HCT116 (cell line): ENCODE measurements at places on chromosomes 13 and 19. TPM values are rescaled to one million over a fixed set of nuclear protein-coding genes. Genes with fewer than 3 reads are reported as not detected.

ZNF729 gene
- total RNA-seq = not detected

- no peak for DNase-seq
Measured at GRCh38 chr13:24505756-24506155, 6.8 kb downstream of the PARP4 start.

- DNase-seq = no peak
Measured at GRCh38 chr19:18119717-18120105, 22.1 kb downstream of the MAST3 start.

GRCh38 chr13:36696410-36697010, 22.7 kb downstream of the SERTM1 start:
- DNase-seq = no peak

DNA sequence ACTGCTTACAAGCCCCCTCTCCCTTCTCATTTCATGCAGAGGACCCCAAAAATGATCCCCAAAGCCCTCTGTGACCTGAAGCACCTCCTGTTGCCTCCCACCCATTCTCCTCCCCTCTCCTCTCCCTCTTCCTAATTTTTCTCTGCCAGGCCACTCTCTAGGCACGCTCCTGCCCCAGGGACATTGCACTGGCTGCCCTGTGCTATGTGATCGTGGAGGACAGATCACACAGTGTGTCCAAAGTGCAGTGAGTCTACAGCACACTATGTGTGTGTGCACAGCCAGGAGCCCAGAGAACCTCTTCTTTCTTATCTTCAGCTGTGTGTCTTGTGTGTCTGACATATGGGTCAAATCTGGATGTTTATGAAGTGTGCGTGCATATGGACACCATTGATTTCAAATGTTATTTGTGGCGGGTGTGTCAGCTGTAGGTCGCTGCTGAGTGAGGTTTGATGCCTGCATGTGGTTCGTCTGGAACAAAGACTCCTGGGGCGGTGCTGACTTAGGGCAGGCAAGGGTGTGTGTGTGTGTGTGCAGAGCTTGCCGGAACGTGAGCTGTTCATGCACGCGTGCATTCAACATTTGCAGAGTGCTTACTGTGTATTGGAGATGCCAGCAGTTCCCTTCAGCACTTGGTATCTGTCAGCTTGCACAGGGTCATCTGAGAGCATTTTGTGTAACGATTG, 2.1 kb upstream of the KLHL26 start:
- no peak for DNase-seq

DNA sequence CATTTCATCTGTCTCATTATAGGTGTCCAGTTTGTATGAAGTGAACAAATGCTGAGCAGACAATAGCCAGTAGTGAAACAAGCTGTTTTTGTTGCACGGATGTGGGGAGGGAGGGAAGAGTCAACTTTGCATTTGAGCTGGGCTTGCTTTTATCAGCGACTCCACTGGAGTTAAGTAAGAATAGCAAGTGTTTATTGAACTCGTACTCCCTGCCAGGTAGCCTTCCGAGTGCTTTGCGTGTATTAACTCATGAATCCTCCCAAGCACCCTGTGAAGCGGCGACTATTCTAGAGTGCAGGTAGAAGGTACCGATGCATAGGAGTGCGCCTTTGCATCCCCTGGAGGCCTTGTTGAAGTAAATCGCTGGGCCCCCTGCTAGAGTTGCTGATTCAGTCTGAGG, 4.7 kb upstream of the ZNF444 start:
- DNase-seq = no peak

DNA sequence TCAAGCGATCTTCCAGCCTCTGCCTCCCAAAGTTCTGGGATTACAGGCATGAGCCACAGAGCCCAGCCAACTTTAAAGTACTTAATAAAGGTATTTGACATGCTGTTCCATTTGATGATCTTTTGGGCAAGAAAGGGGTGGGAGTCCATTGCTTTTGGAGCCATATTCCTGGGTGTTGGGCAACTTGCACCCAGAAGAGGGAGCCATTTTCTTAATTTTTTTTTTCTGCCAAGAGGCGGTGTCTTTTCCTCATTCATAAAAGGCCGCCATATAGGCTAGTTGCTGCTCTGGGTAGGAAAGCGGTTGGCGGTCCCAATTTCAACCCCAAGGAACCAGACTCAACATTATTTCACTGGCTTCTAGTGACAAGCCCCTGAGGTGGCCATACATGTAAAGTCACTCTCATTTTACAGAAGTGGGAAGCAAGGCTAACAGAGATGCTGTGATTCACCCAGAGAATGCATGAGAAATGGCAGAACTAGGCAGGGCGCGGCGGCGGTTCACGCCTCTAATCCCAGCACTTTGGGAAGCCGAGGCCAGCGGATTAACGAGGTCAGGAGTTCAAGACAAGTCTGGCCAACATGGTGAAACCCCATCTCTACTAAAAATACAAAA, 139.6 kb downstream of the CACNA1A start:
- DNase-seq = peak; percentile 51

CYP4F11 gene
- 17.9 TPM for total RNA-seq

- no peak for DNase-seq
Measured at GRCh38 chr13:44955406-44955805, 33.9 kb downstream of the NUFIP1 start.

DNA sequence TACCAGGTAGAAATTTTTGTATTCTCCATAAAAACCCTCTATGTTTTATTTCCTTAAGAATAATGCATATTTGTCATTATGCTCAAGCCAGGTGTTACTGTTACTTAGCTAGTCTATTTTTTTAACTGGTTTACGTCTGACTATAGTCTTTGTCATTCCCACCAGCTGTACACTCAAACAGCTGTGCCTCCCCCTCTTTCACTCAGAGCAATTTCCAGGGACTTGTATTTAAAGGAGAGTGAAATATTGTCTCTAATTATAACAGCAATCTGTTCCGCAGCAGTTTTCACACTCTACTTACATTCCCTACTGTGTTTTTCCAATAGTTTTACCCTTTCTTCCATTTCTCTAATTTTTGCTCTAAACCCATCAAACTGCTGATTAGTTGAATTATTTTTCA, 813.6 kb upstream of the MIR17HG start:
- DNase-seq = no peak

GRCh38 chr19:48686088-48686487, 9.7 kb upstream of the FUT2 start:
- no peak for DNase-seq

GRCh38 chr13:66322936-66323335, 907.2 kb downstream of the PCDH9 start:
- no peak for DNase-seq

DNA sequence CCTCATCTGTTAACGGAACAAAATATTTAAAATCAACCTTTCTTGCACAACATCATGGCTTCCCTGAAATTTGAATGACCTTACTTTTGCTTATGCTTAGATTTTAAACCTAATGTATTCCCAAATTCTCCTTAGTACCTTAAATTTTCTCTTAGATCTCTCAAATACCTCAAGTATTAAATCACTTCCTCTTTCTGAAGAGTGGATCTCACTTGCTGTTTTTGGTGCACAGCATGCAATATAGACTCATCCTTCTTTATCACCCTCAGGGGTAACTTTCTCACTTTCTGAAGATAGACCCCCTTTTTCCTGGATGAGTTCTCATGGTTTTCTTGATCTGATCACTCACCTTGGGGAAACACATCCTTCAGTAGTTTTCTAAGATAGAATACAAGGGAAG, 871.7 kb downstream of the DACH1 start:
- DNase-seq = no peak

DNA sequence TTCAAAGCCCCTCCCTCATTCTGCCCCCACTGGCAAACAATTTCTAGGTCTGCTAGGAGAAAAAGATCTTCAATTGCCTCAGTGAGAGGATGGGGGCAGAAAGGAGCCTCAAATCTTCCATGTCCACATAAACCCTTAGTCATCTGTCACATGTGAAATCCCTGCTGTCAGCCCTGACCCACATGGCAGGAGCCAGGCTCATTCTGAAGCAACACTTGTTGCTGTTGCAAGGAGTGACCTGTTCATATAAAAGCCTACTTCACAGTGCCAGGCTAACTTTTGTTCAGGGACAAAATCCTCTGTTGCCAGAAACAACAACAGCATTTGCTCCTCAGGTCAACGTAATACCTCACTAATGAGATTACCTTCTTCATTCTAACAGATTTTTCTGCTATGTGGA, 70.5 kb downstream of the IRS2 start:
- no peak for DNase-seq

ZSCAN4 gene
- not detected for total RNA-seq

DNA sequence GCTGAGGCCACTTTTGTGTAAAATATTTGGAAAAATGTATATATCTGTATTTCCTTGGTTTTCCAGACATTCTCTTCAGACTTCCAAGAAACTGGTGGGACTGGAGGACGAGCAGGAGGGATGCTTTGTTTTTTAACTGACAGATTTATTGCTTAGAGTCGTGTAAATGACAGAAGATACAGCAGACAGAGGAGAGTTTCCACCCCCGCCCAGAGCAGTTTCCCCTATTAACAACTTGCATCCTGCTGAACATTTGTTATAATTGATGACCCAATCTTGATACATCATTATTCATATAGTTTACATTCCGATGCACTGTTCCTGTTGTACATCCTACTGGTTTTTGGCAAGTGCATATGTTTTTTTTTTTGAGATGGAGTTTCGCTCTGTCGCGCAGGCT, 7.1 kb upstream of the DOCK6 start:
- no peak for DNase-seq

DNA sequence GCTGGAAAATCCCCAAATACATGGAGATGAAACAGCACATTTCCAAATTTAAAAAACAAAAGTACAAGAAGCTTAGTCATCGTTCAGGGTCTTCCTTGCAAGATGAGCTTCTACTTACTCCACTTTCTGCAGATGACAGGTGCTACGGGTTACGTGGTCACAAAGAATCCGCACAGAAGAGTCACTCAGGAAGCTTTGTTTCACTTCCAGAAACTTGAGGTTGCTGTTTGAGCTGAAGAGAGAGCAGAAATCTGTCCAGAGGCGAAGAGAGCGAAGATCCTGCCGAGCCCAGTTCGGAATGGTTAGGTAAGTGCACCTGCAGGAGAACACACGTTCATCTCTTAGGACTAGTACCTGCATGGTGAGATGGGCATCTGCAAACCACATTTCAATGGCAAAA, 9.4 kb downstream of the NLRP7 start:
- DNase-seq = no peak

GRCh38 chr19:19405971-19406877, 749 bp downstream of the GATAD2A start:
- DNase-seq = no peak

PROSER3 gene
- 42.5 TPM for total RNA-seq

DNA sequence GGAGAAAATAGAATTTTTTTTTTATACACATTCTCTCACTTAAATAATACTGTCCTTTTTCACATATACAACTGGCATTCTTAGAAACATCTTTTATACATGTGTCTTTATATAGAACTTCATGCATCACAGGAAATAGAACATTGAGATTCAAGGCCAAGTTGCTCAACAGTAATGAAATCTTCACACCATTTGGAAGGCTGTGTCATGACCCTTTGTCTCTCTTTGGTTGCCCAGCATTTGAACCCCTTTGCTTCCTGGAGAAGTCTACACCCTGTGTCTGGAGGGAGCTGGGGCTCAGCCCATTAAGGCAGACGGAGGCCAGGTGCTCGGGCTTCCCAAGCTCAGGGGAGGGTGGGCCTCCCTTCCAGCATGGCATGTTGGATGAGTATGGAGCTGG, 41.1 kb downstream of the B3GLCT start:
- no peak for DNase-seq

DNA sequence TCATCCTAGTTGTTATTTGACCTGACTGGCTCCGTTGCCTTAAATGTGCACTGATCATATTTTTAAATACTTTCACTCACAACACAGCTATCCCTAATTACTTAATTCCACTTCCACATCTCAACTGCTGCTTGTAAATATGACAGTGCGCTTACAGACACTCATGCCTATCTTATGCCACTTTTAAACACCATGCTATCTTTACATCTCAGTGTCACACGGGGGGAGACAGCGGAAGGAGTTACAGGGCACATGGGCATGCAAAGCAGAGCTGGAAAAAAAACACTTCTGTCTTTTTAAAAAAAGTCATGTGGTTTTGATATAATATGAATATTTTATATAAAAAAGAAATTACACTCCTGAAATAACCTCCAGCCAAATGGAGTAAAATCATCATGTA, 44.1 kb downstream of the SMAD9 start:
- DNase-seq = no peak

DNA sequence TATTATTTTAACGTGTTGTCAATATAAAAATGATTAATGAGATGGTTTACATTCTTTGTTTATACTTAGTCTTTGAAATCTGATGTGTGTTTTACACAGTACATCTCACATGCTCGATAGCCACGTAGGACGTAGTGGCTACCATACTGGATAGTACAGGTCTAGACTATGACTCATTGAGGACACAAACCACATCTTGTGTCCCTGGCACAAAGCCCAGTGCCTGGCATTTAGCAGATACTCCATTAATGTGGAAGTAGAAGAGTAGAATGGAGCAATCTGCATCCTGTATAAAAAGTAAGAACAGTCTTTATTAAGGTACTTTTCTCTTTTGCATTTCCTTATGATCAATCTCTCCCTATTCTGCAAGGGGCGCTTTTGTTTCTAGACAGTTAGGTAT, 49.0 kb upstream of the FRY start:
- DNase-seq = peak; percentile 63

DZIP1 gene
- total RNA-seq = 0.17 TPM

PIBF1 gene
- 21.1 TPM for total RNA-seq

DNA sequence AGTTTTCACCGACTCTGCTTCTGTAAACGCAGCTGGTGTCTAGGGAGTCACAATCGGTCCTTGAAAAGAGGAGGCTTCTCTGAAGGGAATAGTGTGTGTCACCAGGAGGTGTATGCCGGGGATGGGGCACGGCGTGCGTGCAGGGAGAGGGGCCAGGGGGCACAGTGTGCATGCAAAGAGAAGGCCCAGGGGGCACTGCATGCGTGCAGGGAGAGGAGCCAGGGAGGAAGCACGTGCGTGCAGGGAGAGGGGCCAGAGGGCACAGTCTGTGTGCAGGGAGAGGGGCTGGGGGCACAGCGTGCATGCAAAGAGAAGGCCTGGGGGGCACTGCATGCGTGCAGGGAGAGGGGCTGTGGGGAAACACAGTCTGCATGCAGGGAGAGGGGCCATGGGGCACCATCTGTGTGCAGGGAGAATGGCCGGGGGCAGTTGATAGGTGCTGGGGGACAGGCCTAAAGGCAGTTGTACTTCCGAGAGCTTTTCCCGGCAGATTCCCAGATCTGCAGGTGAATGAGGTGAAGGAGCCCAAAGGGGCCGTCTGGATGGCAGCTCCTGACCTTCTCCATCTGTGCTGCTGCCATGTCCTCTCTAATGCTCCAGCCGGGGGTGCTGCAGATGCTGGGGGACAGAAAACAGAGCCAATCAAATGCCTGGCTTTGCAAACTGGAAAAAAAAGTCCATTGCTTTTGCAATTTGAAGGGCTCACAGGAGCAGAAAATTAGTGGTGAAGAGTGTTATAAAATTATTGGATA, 36.4 kb downstream of the ATP11A start:
- no peak for DNase-seq

GRCh38 chr19:54614726-54615125, 15.6 kb upstream of the LILRB1 start:
- no peak for DNase-seq

ATP4A gene
- 0.27 TPM for total RNA-seq

GRCh38 chr19:9917321-9917720, 19.0 kb downstream of the OLFM2 start:
- peak; percentile 42 for DNase-seq

ACP7 gene
- total RNA-seq = 4.7 TPM

GRCh38 chr13:105139048-105139379, 1396.4 kb downstream of the EFNB2 start:
- DNase-seq = no peak

ZNF43 gene
- total RNA-seq = 0.34 TPM

ZNF865 gene
- total RNA-seq = 16.2 TPM

LATS2 gene
- 18.8 TPM for total RNA-seq

NFIX gene
- total RNA-seq = 34.8 TPM

ZNF296 gene
- total RNA-seq = 9.2 TPM

- DNase-seq = no peak
Measured at GRCh38 chr19:36215276-36216123, 594 bp downstream of the ZNF146 start.

PPM1N gene
- 5.2 TPM for total RNA-seq
